NCI-H69 (cell line): ENCODE measurements at places on chromosomes 1 and 21.

DNA sequence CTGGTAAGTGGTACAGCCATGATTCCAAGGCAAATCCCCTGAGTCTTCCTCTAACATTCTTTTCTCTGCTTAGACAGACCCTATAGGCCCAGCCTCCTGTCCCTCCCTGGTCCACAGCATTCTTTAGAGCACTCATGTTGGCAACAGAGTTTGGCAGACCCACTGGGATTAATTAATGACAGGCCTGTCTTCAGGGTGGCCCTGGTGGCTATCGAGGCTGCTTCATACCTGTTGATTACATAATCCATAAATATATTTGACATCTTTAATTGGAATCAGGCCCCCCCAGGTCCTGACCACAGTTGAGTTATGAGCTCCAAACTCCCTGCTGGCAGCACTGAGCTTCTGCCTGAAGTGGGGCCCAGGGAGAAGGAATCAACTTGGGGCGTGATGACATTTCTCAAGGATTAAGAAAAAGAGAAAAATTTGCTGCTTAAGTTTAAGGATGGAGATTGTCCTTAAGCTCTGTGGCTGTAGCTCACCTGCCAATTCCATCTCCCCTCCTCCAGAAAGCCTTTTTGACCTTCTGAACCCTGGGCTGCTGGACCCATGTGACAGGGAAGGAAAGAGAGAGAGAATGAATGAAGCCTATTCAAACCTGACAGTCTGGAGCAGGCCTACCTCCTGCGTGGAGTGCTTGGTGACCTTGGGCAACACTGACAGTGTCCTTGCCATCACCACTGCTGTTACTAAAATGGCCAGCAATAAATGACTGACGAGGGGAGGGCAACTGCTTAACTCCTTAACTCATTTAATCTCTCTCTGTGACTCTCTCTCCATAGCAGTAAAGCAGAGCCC is 156.6 kb downstream of the TRABD2B start:
- DNase-seq = no peak

DNA sequence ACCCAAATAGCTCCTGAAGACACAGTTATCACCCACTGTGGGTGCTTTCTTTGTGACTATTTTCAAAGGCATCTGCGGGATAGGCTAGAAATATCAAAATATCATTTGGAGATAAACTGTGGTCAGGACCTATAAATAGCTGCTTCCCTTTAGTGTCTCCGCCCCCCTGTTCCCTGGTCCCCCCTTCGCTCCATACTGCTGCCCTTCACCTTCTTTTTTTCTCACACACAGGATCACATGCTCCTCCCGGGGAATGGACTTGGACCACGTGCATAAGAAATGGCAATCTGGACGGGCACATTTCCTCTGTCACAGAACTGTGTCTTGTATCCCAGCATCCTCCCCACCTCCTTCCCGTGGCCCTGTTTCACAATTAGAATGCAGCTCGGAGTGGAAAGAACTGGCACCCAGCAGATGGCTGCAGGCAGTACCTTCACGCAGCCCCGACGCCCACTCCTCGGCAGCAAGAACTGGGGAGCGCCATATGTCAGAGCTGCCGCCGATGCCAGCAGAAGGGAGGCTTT is 68.8 kb upstream of the SSX2IP start:
- peak; percentile 84 for DNase-seq

DNA sequence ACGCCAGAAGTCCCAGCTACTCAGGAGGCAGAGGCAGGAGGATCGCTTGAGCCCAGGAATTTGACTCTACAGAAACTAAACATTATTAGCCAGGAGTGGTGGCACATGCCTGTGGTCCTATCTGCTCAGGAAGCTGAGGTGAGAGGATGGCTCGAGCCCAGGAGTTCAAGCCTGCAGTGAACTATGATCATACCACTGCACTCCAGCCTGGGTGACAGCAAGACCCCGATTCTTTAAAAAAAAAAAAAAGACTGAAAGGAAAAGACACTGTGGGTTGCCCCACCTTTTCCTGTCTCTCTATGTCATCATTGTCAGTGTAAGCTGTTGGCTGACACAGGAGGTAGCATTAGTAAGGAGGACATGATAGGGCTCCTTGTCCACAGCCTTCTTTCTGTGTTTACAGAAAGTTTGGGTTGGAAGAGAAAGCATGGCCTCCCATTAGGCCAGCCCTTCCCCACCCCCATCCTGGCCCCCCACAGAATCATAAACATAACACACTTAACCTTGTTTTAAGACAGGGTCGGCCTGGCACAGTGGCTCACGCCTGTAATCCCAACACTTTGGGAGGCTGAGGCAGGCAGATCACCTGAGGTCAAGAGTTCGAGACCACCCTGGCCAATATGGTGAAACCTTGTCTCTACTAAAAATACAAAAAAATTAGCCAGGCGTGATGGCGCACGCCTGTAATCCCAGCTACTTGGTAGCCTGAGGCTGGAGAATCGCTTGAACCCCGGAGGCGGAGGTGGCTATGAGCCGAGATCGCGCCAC is 20.6 kb upstream of the RCAN3 start:
- no peak for DNase-seq

DNA sequence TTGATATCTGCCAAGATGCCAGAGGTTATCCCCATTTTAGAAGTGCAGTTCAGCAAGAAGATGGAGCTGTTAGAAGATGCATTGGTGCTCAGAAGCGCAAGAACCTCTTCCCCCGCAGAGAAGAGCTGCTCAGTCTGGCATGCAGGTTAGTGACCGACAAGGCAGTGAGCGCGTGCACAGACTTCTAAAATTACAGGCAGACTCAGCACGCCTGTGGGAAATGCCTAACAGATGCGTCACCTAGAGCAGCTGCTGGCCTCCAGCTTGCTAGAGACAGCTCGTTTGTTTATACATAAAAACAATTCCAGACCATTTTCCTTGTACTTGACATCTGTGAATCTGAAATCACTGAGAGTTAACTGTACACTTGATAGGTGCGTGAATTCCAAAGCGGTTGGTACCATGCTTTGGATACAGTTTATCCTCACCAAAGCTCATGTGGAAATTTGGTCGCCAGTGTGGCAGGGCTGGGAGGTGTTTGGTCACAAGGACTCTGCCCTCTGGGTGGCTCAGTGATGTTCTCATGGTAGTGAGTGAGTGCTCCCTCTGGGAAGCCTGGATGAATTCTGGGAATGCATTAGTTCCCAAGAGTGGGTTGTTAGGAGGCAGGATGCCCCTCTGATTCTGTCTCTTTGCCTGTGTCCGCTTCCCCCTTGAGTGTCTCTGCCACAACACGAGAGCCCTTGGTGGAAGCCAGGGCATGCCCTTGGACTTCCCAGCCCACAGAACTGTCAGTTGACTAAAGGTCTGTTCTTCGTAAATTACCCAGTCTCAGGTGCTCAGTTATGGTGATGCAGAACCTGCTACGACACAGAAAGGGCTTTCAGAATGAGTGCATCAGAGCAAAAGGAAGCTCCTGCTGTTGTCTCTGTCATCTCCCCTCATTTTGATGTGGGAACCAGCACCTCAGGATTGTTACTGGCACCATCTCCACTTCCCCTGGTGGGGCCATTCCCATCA is 24.4 kb downstream of the SNAP47 start:
- no peak for DNase-seq

- peak; percentile 65 for DNase-seq
These were observed 67.2 kb downstream of the BACE2 start for GRCh38 chr21:41235201-41235600.

DNA sequence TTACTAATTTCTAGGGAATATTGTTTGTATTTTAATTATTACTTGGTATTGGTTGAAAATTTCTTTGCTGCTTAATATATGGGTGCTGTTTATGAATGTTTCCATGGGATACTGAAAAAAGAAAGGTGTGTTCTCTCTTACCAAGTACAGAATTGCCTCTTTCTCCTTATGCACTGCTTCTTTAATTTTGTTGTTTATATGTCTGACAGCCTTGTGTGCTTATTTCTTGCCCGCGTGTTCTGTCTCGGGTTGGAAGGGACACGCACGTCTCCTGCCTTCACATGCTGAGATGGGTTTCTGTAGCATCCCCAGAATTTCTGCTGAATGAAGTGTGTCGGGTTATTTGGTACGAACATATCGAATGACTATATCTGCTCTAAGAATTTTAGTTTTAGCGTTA is 51.1 kb downstream of the AGPAT3 start:
- DNase-seq = peak; percentile 65

DNA sequence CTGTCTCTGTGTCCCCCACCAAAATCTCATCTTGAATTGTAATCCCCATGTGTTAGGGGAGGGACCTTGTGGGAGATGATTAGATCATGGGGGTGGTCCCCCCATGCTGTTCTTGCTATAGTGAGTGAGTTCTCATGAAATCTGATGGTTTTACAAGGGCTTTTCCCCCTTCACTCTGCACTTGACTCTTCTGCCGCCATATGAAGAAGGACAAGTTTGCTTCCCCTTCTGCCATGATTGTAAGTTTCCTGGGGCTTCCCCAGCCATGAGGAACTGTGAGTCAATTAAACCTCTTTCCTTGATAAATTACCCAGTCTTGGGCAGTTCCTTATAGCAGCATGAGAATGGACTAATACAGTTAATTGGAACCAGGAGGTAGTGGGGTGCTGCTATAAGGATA is 137.1 kb upstream of the RAB4A start:
- no peak for DNase-seq

DNA sequence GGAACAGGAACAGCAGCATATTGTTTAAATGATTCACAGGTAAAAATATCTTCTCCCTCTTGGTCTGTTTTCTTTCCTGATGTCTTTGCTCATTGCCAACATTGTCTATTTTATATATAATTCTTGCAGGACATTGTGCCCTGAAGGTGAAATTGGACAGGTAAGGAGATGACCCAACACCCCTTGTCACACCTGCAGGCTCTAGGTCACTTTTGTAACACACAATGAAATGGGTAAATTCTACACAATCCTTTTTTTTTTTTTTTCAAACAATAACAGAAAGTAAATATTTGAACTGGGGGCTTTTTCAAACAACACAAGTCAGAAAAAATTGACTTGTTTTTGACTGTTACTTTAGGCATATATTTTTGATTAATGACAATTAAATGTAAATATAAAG is 62.9 kb upstream of the ERG start:
- no peak for DNase-seq
